Aortic smooth muscle cell (primary cell): ENCODE measurements at places on chromosomes 1 and 21. TPM values are rescaled to one million over a fixed set of nuclear protein-coding genes. Genes with fewer than 3 reads are reported as not detected.

Gene B3GALT2
- total RNA-seq = 0.25 and 0.26 TPM in 2 replicates

Gene PSMD4
- total RNA-seq = 243 and 269 TPM in 2 replicates

Gene HSD3B1
- not detected in 2 replicates for total RNA-seq

Gene BEST4
- 0.12 and 0.13 TPM in 2 replicates for total RNA-seq

Gene CACNA1S
- total RNA-seq = not detected in 2 replicates

Gene HAO2
- not detected in 2 replicates for total RNA-seq

Gene LAD1
- not detected in 2 replicates for total RNA-seq

Gene PIGP
- total RNA-seq = 6.9 and 12.7 TPM in 2 replicates

Gene GFI1
- 0.13 and 0.19 TPM in 2 replicates for total RNA-seq

Gene USH2A
- total RNA-seq = under 0.01 TPM in 1 of 2 replicates, not detected in the other

Gene LRRC71
- total RNA-seq = 0.13 and 0.75 TPM in 2 replicates

Gene PTGS2
- total RNA-seq = 32.6 and 181 TPM in 2 replicates
